ENCODE measurements at places on chromosomes 3 and 15. TPM values are rescaled to one million over a fixed set of nuclear protein-coding genes. Genes with fewer than 3 reads are reported as not detected.
A peak's percentile ranks its signal among the peaks of the same experiment; 100 is the strongest.

- DNase-seq, result peak; percentile 88
These were observed 48.9 kb upstream of the RBP1 start for GRCh38 chr3:139588450-139588849.

Gene CPNE9
- total RNA-seq, result 0.38 TPM

- DNase-seq, result no peak
These were observed 63.2 kb upstream of the HRH1 start for GRCh38 chr3:11091088-11091590.

Gene KNL1
- 33.9 TPM for total RNA-seq

- DNase-seq, result no peak
These were observed 774.5 kb downstream of the AGBL1 start for GRCh38 chr15:86854176-86854575.

DNA sequence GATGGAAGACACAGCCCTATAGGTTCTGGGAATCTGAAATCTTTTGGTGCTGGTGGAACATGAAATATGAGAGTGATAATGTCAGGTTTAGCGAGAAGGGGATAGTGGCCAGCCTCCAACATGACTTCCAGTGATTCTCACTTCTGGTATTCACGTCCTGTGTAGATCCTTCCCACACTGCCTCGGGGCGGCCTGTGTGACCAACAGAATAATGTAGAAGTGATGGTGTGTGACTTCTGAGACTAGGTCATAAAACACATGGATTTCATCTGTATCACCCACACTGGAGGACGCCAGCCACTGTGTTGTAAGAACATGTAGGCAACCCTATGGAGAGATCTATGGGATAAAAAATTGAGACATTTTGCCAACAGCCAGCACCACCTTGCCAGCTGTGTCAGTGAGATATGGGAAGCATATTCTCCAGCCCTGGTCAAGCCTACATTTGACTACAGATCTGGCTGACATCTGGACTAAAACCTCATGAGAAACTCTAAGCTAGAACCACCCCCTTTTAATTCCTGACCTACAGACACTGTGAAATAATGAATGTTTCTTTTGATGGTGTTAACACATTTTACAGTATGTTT, 25.5 kb upstream of the NUDT16 start:
- no peak for DNase-seq

- peak; percentile 92 for DNase-seq
These were observed 24.4 kb upstream of the OCA2 start for GRCh38 chr15:28123408-28124023.

GRCh38 chr15:48191574-48192225, at the start of gene CTXN2:
CTXN2 (plus strand) TSS chr15:48191665; CDS start chr15:48201301, 9,636 bp downstream.
- peak; percentile 7 for DNase-seq

DNA sequence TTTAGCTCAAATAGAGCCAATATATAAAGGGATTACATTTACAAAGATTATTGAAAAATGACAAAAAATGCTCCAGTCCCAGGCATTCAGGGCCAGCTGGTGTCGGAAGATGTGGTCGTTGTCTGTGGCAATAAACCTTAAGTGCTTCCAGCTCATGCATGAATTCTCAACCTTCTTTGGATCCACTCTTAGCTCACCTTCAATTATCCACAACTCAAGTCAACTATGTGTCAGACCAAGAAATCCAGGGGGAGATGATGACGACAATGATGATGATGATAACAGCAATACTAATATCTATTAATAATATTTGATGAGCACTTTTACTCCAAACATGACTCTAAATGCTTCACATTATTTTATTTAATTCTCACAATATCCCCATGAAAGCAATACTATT, 53.6 kb upstream of the PXYLP1 start:
- DNase-seq, result no peak

Gene IQCF5
- total RNA-seq, result not detected

- DNase-seq, result no peak
These were observed 26.1 kb upstream of the MGLL start for GRCh38 chr3:127848131-127849129.

DNA sequence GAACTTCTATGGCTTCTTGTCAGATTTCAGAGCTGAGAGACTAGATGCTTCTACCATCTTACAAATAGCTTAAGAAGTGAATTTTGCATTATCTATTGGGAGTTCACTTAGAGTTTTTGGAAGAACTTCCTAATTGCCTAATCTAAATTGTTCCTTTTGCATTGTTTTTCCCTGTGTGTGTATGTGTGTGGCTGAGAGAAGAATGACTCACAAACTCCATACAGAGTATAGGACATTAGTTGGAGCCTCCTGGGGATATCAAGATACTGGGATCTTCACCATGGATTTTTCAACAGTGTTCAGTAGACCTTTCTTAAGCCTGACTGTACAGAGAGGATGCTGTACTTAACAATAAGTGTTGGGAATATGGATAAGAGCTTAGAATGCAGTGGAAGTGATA, 10.9 kb downstream of the TLNRD1 start:
- no peak for DNase-seq

Gene EXOSC7
- 96.3 TPM for total RNA-seq

- peak; percentile 69 for DNase-seq
These were observed 219.9 kb downstream of the OPA1 start for GRCh38 chr3:193812791-193813500.

DNA sequence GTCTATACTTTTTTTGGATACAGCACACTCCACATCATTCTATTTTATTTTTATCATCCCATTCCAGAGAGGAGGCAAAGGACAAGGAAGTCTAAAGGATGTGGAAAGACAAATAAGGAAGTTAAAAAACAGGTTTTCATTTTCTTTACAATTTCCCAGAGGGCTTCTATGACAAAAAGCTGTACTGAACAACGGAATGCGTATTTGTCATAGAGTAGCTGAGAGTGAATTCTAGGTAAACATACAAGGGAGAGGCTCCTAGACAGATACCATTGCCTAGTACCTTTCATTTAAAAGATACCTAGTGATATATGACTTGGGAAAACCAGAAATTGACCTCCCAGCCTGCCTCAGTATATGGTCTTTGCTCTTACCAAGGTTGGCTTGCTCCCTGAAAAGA, 341.7 kb downstream of the FHIT start:
- no peak for DNase-seq

Gene SERINC4
- 0.38 TPM for total RNA-seq

DNA sequence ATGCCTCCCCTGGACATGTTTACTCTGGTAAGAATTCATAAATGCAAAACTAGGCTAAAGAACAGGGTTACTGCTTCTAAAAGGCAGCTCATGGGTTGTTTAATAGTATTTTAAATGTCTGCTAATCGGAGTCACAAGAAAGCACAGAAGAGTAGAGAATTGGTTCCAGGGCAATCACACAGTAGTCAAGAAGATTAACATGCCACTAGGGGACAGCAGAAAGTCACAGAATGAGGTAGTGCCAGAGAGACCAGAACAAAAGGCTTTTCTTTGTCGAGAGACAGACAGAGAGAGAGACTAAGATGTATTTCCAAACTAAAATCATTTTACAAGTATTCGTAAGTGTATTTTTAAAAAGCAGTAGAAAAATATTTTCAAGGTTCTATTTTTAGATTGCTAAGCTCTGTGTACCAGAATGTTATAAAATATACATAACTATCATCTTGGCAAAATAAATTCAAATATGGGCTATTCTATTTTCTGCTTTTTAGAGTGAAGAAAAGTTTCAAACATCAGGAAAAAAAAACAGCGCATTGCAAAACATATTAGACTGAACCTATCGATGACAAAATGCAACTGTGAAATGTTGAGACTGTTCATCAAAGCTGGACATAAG, 78.3 kb upstream of the CDIN1 start:
- peak; percentile 37 for DNase-seq

Gene TRPM1
- total RNA-seq, result 0.48 TPM

Gene CHRFAM7A
- 2.2 TPM for total RNA-seq

Gene WDR82
- 63.8 TPM for total RNA-seq

DNA sequence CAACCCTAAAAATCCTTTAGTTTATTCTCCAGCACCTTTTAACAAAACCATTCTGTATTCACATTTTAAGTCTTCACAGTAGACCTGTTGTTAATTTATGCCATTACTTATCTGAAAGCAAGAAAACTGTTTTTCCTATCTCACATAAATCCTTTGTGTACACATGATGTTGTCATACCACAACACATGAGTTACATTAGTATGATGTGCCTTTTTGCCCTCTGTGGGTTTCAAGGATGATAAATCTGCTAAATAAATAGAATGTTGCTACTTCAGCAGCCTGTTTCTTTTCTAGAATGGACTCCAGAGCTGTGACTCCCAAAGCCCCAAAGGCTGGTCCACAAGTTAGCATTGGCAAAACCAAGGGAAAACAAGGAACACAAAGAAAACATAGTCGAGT, 151.6 kb downstream of the SERPINI1 start:
- DNase-seq, result no peak

- no peak for DNase-seq
These were observed 151.4 kb downstream of the DNAJB8 start for GRCh38 chr3:128315313-128315712.

Gene CORO2B
- total RNA-seq, result 5.4 TPM

Gene RTP3
- 0.07 TPM for total RNA-seq

Gene BCL6
- 6.8 TPM for total RNA-seq

DNA sequence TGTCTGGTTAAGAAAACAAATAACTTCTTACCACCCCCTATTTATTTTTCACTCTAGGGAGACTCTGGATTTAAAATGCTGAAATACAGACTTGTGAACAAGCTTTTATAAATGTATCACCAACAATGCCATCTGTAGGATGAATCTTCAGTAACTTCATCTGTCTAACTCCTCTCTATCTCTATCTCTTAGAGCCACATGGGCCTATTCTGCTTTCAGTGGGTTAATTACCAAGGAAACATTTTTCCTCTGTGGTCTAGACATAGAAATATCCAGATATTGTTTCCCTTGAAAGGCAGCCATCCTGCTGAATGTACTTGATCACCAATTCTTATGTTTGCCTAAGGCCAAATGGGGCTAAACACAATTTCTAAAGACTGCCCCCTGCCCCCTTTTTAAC, 167.6 kb upstream of the COL8A1 start:
- no peak for DNase-seq

DNA sequence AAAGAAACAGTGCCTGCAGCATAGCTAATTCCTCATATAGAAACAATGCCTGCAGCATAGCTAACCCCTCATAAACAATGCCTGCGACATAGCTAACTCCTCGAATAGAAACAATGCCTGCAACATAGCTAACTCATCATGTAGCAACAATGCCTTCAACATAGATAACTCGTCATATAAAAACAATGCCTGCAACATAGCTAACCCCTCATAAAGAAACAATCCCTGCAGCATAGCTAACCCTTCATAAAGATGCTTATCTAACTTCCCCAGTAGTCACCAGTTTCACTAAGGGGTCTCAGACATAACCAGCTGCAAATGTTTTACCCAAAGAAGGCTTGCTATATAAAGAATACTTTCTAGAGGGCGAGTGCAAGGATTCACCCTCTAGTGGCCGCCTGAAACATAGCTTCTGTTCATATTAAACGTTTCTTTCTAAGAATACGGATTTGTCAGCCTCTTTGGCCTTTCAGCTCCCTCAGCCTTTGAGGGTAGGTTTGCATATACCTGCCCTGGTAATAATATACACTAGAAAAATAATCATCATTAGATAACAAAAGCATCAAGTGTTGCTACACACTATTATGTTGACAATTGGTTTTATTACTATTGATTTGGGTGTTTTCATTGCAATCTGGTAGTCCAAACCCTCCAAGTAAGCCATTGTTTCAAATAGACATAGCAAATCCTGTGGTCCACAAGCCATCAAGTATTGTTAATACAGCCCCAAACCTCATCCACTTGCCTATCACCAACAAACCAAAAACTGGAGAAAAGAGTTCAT, 44.4 kb upstream of the FAN1 start:
- peak; percentile 55 for DNase-seq

- DNase-seq, result no peak
These were observed 810.2 kb upstream of the ALCAM start for GRCh38 chr3:104556372-104557078.

DNA sequence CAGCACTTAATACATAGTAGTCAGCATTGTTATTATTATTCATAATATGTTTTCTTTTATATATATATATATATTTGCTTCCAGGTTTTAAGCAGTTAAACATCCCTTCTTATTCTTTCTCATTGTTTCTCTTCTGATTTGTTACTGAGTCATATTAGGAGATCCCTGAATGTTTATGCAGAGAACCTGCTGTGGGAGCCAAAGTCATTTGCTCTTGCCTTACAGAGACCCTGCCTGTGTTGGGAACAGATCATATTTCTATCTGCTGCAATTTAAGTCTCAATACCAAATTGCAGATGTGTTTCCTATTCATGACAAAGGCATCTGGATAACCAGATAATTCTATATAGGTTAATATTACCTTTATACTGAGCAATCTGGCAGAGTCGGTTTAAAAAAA, 323.0 kb upstream of the UMPS start:
- DNase-seq, result no peak

DNA sequence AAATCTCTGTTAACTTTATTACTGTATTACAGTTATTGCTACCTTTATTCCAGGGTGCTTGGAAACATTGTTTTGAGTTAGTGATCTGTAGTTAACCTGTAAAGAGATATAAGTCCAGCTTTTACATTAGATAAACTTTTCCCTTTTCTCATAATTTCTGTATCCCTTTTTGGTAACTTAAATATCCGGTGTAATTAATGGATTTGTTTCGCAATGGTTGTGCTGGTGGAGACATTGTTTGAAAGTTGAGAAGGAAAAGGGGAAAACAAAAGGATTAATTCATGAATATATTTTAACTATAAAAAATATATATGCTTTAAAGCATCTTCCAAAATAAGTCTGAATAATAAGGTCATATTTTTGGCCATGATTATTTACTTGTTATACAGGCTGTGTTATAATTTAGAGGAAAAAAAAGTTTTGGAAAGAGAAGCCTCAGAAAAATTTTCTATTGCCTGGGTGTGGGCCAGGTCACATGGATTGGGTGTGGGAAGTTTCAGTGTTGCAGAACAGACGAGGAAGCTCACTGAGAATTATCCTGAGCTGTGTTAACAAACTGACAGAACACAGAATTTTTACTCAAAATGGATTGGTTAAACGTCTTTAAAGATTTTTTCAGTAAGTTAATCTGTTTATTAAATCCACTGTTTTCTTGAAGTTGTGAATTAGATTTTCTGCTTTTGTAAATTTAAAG, 27.7 kb upstream of the IL20RB start:
- no peak for DNase-seq

DNA sequence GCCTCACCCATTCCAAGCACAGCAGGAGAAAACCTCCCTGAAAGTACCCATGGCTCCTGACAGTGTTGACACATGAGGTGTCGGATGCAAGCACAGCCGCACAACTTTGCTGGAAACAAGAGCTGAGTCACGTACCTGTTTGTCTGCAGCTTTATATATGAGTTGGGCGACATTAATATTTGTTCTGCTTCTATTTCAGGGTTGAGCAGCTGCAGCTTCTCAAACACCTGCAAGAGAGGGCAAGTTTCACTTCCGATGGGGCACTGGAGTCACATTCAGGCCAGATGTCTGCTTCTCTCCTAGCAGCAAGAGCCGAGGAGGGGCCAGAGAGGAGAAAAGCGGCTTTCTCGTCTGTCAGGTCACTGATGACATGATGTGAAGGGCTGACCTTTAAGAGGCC, 88.0 kb downstream of the NUP210 start:
- DNase-seq, result no peak

Data from H7 (cell line).